Caki2 (cell line): ENCODE measurements at places on chromosomes 7 and 10.

DNA sequence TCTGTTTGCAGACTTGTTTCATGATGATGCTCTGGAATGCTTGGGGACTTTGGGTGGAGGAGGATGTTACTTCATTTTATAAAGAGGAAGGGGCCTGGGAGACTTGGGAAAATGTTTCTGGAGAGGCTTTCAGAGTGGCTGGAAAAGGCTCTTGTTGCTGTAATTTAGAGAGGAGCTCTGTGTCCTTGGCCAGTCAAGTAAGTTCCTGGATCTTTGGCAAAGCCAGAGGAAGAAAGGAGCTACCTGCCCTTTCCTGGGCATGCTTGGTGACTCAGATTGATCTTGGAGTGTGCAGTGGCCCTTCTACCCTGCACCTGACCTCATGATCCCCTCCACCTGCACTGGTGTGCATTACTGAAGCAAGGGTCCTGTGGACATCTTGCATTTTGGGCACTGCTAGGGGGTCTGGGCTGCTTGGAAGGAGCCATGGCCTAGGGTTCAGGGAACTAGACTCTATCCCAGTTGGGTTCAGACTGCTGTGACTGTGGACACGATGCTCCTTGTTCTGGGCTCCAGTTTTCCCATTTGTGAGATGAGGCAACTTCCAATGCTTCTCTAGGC, 56.1 kb downstream of the ADCYAP1R1 start:
- DNase-seq: no peak

DNA sequence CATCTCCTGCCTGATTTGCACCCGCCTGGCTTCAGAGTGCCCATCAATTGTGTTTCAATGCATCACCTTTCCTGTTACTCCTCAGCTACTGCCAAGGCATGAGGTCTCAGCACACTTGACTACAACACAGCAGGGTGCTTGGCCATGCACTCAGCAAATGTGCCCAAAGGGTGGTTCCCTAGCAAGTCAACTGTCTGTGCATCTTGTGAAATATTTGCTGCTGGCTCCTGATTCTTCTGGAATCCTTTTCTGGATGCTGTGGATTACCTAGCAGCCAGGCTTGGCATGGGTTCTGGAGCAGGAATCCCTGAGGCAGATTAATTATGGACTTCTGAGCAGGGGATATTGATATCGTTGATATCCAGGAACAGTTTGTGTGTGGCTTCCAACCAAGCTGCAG, 662.6 kb upstream of the MGMT start:
- no peak for DNase-seq

GRCh38 chr7:114554781-114555537, 140.3 kb downstream of the FOXP2 start:
- peak; percentile 41 for DNase-seq

DNA sequence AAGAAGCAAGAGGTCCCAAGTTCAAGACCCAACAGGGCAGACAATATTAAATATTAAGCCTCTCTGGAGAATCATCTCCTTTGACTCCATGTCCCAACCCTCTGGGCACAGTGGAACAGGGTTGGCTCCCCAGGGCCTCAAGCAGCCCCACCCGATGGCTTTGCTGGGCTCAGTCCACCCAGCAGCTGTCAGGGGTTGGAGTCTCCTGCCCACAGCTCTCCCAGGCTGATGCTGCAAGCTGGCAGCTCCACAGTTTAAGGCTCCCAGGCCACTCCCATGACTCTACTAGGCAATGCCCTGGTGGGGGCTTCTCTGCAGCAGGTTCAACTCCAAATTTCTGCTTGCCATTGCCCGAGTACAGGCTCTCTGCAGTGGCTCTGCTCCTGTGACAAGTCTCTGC, 55.1 kb downstream of the LARP4B start:
- DNase-seq: no peak

DNA sequence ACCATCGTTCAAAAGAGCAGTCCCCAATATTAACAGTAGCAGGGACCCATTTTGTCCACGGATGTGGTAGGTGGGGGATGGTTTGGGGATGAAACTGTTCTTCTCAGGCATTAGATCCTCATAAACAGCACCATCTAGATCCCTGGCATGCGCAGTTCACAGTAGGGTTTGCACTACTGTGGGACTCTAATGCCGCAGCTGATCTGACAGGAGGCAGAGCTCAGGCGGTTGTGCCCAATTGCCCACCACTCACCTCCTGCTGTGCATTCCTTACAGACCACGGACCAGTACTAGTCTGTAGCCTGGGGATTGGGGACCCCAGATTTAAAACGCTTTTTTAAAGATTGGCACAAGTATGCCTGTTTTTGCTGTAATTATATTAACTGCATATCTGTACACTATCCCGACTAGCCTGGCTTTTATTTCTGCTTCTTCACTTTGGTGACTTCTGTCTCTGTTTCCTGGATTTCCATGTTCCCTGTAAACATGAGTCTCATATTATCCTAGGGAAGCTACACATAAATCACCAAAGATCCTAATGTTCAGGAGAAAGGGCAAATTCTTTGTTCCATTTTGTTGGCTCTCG, 163.3 kb upstream of the AKR1E2 start:
- DNase-seq: no peak
